ENCODE measurements at places on chromosomes 4 and X. TPM values are rescaled to one million over a fixed set of nuclear protein-coding genes. Genes with fewer than 3 reads are reported as not detected.

DNA sequence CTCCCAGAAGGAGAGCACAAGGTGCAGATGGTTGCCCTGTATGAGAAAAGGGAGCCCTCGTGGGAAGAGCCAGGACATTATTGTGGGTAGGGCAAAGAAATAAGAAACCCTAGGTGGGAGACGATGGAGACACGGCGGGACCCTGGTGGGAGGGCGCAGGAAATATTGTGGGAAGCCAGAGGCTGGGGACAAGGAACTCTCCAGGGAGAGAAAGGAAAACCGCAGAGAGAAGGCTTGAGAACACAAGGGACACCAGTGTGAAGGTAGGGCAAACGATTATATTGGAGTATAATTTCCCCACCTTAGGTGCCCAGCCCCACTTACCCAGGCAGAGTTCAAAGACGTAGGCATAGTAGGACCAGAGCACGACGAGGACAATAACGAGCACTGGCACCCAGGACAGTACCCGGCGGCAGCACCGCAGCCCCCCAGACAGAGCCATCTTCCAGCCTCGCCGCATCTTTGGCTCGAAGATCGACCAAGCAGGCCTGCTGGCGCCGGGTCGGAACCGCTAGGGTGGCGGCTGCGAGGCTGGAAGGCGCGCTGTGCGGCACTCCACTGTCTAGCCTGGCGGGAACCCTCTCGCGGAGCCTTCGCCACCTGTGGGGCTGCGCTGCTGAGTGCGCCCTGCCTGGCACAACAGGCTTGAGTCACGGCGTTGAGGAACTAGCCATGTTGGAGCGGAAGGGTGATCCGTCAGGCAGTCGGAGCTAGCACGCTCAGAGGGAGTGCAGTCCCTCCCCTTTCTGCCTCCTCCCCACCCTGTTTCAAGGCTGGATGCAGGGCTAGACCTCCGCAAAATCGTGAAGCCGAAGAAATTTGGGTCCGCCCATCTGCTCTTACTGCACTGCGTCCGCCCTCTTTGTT, at the start of gene ZDHHC15:
TSS of gene ZDHHC15 (minus strand) at position 473 of the 867 bp plus-strand sequence. CDS start at position 460, 13 bp downstream.
- peak; percentile 59 for DNase-seq

DNA sequence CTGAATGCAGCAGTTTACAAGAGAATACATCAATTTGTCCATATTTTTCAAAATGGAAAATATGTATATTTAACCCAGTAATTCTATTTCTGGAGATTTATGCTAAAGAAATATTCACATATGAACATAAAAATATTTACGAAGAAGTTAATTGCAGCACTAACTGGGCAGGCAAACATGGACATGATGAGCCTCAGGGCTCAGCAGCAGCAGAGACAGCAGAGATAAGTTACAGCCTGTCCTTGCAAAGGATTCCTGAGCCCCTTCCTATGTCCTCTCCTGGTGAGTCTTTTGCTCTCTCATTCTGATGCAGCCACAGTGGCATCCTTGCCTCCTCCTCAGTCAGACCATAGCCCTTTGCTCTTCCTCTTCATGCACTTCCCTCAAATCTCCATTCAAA, 680.6 kb upstream of the CPEB2 start:
- no peak for DNase-seq

DNA sequence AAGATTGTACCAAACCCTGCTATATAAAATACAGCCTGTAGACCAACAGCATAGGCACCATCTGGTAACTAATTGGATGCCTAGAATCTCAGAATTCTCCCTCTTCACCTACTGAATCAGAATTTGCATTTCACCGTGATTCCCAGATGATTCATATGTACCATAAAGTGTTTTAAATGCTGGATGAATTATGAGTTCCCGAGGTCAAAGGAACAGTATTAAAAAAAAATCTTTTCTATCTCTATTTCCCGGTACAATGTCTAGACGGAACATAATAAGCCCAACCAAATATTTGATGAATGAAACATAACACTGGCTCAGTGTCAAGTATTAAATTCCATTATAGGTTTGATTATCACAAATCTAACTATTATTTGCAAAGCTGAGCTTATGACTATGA, 280.0 kb downstream of the ANKRD50 start:
- DNase-seq: no peak

GRCh38 chr4:68927165-68927564, 24.4 kb downstream of the UGT2A3 start:
- no peak for DNase-seq

GRCh38 chr4:186820391-186820891, 96.8 kb upstream of the FAT1 start:
- peak; percentile 16 for DNase-seq

GRCh38 chr4:132114885-132115284, 1034.2 kb upstream of the PCDH10 start:
- no peak for DNase-seq

DNA sequence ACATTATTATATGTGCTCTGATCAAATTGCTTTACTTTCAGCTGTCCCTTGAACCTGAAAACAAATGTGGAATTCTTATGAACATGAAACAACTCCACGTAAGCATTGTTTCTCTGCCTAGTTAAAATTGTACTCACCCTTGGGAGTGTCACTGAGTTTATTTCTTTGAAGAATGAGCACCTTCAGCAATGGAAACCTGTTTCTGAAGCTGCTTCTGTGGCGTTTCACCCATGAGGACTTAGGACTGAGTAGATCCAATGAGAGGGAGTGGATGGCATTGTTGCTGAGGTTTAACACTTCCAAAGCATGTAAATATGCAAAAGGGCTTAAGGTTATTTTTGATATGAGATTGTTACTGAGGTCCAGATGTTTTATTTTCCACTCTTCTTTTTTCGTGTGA, 3.2 kb downstream of the LRRC66 start:
- no peak for DNase-seq

DNA sequence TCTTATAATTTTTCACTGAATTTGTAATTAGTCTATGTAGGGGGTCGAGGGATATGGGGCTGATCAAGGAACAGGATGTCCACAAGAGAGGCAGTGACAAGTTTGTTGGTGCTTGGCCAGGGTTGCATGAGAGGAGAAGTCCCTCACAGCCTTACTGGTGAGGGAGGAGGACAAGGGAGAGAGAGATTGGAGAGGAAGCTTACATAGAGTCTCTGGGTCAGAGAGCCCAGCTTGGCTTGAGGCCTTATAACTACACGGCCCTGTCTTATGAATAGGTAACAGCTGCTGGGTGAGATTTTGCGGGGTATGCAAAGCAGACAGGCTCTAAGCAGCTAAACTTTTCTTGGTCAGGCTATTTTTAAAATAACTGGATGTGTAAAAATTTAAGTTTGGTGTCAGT, 37.9 kb upstream of the OTUD4 start:
- DNase-seq: no peak

ENPEP gene
- total RNA-seq: 4.3 TPM

GABRQ gene
- not detected for total RNA-seq

KIAA1210 gene
- not detected for total RNA-seq
